ENCODE measurements at places on chromosomes 7 and 10. TPM values are rescaled to one million over a fixed set of nuclear protein-coding genes. Genes with fewer than 3 reads are reported as not detected.

C7orf33 gene
- total RNA-seq: not detected

- DNase-seq: no peak
Observed at GRCh38 chr7:129714514-129715063, 103.1 kb downstream of the NRF1 start.

DNA sequence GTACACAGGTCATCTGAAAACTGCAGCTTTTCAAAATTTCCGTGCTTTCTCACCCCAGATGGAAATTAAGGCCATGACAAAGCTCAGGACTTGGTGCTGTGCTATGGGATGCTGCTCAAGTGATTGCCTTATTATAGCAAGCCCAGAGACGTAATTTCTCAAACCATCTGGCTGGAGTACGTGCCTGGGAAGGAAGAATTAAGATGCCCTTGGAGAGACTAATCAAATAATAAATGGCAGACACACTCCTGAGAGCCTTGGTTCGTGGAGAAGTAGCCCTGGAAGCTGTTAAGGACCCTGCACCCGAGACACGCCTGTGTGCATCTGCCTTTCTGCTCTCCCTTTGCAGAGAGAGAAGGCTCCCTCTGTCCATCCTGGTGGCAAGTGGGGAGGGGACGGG, 38.3 kb upstream of the PRLHR start:
- DNase-seq: no peak

DNA sequence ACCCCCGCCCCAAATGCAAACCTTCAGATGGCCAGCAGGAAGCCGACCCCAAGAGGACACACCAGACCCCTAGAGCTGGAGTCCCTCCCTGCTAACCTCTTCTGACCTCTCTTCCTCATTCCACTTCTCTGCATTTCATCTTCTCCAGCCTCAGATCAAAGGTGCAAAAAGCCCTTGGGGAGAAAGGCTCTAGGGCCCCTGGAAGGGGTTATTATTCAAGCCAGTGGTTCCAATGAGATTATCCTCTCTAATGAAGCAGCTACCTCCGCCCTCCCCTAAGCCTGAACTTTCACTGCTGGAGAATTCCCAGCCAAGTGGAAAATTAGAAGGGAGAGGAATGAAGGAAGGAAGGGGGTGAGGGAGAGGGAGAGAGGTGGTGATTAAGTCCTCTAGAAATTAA, 343.9 kb downstream of the PLXNA4 start:
- DNase-seq: no peak

DNA sequence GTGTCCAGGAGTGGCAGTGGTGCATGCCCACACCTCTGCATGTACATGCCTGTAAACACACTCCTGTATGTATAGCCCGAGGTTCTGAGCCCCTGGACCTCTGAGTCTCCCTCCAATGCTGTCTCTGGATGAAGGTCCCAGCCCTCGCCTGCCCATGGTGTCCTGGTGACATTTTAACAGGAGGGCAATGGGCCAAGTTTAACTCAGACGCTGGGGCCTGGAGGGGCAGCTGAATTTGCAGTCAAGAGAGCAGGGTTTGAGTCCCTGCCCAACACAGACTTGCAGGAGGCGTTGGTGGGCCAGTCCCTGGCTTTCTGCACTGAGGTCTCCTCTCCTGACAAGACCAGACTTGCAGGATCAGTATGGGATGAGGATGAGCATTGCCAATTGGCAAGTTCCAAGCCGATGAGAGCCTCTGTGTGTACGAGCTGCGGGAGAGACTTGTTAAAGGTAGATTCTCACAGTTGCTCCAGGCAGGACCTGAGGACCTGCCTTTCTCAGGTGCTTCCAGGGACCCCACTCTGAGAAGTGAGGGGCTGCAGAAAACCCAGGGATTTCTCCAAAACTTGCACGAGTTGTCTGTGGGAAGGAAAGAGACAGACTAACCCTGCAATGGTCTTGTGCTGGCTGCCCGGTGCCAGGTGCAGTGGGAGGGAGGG, 141.9 kb downstream of the ELFN1 start:
- DNase-seq: no peak

GRCh38 chr10:1020958-1021357, 4.7 kb downstream of the IDI2 start:
- no peak for DNase-seq

- peak; percentile 52 for DNase-seq
Observed at GRCh38 chr10:484441-484924, 205.0 kb downstream of the DIP2C start.

DNA sequence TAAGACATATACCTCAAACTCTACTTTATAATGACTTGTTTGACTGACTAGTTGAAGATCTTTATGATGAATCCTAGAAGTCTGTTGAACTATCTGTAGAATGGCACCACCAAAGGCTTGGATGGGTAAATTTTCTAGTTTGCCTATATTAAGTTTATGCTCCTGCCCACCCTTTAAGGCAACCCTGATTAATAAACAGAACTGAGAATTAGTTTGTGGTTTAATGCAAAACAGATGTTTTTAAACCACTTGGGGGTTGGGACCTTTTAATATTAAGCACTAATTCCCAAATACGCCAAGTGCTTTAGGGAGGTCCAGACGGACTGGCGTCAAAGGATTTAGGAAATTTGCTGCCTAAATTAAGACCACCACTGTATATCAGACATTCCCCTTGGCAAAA, 20.5 kb downstream of the SMNDC1 start:
- DNase-seq: no peak

Measured in LHCN-M2 (cell line).